ENCODE measurements at places on chromosomes 6 and 20.

DNA sequence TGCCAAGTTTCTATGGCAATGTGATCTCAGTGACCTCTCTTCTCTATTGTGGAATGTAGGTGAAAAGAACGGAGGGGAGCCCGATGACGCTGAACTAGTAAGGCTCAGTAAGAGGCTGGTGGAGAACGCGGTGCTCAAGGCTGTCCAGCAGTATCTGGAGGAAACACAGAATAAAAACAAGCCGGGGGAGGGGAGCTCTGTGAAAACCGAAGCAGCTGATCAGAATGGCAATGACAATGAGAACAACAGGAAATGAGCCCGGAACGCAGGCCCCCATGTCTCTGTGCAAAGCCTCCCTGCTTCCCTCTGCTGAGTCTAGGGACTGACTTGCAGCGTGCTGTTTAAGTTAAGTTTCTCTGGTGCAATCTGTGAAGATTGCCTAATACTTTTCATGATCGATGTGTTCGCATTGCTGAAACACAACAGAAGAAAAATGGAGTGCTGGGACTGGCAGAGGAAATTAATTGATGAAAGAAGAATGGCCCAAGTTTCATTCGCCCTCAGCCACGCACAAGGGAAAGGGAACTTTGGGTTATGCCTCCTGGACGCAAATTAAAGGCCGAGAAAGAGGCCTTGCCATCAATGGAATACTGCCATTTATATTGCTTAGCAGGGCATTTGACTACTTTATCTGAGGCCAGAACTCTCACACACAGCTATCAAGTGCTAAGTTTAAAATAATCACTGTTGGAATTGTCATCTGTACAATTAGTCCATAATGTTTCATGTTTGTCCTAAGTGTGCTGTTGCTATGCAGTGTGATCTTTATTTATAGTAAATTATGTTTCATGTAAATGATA is 146.4 kb downstream of the AKAP7 start:
- peak overlapping the region; percentile 51 for H3K27ac ChIP-seq
- peaks cover 8% of the 10 kb centered on the region for H3K4me1 ChIP-seq
- H3K4me3 ChIP-seq, result peak overlapping the region; percentile 4
- DNase-seq, result no peak
- no peaks in the 10 kb centered on the region for H3K27me3 ChIP-seq

GRCh38 chr20:17227219-17227575 is 357 bp downstream of the PCSK2 start:
- no peaks in the 10 kb centered on the region for H3K36me3 ChIP-seq
- H3K27ac ChIP-seq, result no peak overlapping the region
- peak overlapping the region; percentile 39 for H3K4me3 ChIP-seq
- peaks cover 98% of the 10 kb centered on the region for H3K27me3 ChIP-seq
- no peak for DNase-seq
- peaks cover 20% of the 10 kb centered on the region for H3K4me1 ChIP-seq

GRCh38 chr20:650281-650680 is 2.7 kb downstream of the SRXN1 start:
- no peaks in the 10 kb centered on the region for H3K27me3 ChIP-seq
- peaks cover 18% of the 10 kb centered on the region for H3K4me1 ChIP-seq
- peaks cover 28% of the 10 kb centered on the region for H3K36me3 ChIP-seq
- H3K4me3 ChIP-seq, result no peak overlapping the region
- no peak overlapping the region for H3K27ac ChIP-seq

DNA sequence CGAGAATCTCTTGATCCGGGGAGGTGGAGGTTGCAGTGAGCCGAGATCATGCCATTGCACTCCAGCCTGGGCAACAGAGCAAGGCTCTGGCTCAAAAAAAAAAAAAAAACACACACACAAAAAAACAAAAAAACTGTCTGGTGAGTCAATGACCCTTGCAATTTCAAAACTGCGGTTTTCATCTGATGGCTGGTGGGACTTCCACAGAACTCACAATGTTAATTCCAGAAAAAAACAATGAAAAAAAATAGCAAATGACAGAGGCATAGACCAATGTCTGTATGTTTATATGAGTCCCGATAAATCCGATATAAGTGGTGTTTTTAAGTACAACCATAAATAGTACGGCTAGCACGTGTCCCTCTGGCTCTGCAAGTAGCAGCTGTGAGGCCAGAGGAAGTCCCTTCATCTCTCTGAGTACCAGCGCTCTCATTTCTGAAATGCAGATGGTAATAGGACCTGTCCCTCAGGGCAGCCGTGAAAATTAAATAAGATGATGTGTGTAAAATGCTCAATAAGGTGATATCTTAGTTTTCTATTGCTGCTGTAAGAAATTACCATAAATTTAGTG is 21.9 kb upstream of the PTPN1 start:
- H3K4me3 ChIP-seq, result no peak overlapping the region
- no peak overlapping the region for H3K27ac ChIP-seq
- H3K4me1 ChIP-seq, result no peaks in the 10 kb centered on the region
- no peak for DNase-seq
- H3K36me3 ChIP-seq, result no peaks in the 10 kb centered on the region

GRCh38 chr6:37783856-37784584 is 35.5 kb upstream of the ZFAND3 start:
- H3K4me1 ChIP-seq, result peaks cover 27% of the 10 kb centered on the region
- peaks cover 5% of the 10 kb centered on the region for H3K27me3 ChIP-seq
- H3K36me3 ChIP-seq, result no peaks in the 10 kb centered on the region
- H3K4me3 ChIP-seq, result peak overlapping the region; percentile 66
- peak overlapping the region; percentile 64 for H3K27ac ChIP-seq

DNA sequence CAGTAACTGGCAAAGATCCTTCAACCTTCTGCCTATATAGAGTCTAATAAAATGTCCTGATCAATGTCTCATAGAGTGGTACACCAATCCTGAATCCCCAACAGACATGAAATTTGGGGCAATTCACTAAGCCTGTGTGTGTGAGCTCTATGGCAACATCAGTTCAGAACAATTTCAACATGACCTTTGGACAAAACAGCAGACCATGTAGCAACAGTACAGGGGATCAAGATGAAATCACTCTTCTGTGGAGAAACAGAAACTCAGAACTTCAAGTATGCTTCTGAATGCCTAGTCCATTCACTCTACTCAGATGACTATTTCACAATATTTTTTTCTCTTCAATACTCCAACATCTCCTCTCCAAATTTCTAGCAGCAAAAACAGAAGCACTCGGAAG is 49.1 kb upstream of the OPRM1 start:
- H3K27ac ChIP-seq, result no peak overlapping the region
- no peak overlapping the region for H3K4me3 ChIP-seq
- peaks cover 10% of the 10 kb centered on the region for H3K27me3 ChIP-seq
- DNase-seq, result no peak
